Brain pericyte (primary cell): ENCODE measurements at places on chromosomes 3 and 15.

- DNase-seq: no peak
Observed at GRCh38 chr3:178059119-178059518, 477.1 kb upstream of the KCNMB2 start.

DNA sequence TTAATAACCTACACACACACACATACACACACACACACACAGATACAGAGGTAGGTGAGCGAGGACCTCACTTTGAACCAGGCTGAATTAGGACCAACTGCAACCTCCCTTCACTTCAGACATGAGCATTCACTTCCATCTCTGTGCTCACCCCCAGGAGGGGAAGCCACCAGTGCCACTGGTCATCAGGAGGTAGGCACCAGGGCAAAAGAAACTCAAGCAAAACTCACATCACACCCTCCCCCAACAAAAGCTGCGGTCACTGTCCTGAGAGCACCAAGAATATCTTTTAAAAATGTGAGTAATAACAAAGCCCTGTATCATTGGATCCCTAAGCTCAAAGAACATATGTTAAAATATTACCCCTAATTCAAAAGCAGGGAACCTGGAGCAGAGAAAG is 8.1 kb downstream of the FOXP1 start:
- DNase-seq: no peak

DNA sequence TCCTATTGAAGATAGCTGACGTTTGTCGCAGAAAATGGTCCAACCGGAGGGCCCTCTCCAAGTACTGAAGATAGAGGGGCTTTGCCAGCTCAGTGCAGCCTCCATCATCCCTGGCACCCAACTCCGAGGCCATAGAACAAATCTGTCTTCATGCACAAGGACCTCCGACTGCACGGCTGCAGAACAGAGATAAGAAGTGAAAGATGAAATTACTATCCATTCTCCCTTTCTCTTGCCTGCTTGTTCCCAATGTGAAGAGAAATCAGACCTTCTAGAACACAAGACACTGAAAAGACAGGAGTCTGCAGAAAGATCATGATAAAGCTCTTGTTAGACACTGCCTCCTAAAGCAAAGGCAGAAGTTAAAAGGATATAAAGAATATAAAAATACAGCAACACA is 19.9 kb downstream of the INO80 start:
- DNase-seq: no peak

GRCh38 chr3:31247850-31248562 is 284.7 kb upstream of the STT3B start:
- DNase-seq: no peak

DNA sequence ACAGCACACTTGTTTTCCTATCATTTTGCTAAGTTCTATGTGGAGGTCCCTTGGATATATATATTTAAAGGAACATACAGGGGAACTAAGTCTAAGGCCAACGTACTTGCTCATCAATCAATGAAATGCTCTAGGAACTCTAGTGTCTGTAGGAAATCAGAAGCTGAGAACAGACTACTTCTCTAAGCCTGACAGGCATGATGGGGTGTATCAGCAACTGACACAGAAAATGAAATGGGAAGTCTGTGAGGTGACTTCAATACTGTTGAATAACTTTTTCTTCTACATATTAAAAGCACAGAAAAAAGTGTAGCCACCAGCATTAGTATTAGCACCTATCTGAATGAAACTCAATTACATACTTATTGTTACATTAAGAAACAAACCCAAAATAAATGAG is 56.9 kb upstream of the CSPG5 start:
- DNase-seq: no peak

GRCh38 chr15:77546050-77546501 is 86.6 kb downstream of the LINGO1 start:
- DNase-seq: no peak

- no peak for DNase-seq
Observed at GRCh38 chr15:100318880-100319279, 22.9 kb downstream of the ADAMTS17 start.

- no peak for DNase-seq
Observed at GRCh38 chr15:66474135-66474534, 23.4 kb downstream of the SNAPC5 start.

GRCh38 chr3:177823701-177824189 is 626.5 kb upstream of the TBL1XR1 start:
- DNase-seq: no peak

GRCh38 chr3:25381083-25381482 is 47.0 kb upstream of the RARB start:
- no peak for DNase-seq
